ENCODE measurements at places on chromosomes 3 and 15. TPM values are rescaled to one million over a fixed set of nuclear protein-coding genes. Genes with fewer than 3 reads are reported as not detected.

The MAGEF1 gene
- 31.6 TPM for total RNA-seq

The PTH1R gene
- total RNA-seq: 0.51 TPM

The THRB gene
- total RNA-seq: 1.8 TPM

The GPR149 gene
- not detected for total RNA-seq

The SYNPR gene
- total RNA-seq: not detected

The RASGRF1 gene
- 0.64 TPM for total RNA-seq

The EEF1AKMT4 gene
- 12.7 TPM for total RNA-seq

The SHQ1 gene
- total RNA-seq: 19.6 TPM
